ENCODE measurements at places on chromosomes 4 and X. TPM values are rescaled to one million over a fixed set of nuclear protein-coding genes. Genes with fewer than 3 reads are reported as not detected.

- peaks cover 29% of the 10 kb centered on the region for H3K4me1 ChIP-seq
- no peak overlapping the region for H3K4me3 ChIP-seq
- H3K27me3 ChIP-seq = no peaks in the 10 kb centered on the region
- H3K36me3 ChIP-seq = no peaks in the 10 kb centered on the region
These were observed 5.2 kb upstream of the IRF2 start for GRCh38 chr4:184479516-184479950.

- no peaks in the 10 kb centered on the region for H3K4me1 ChIP-seq
- no peak overlapping the region for H3K4me3 ChIP-seq
- DNase-seq = no peak
- no peak overlapping the region for H3K27ac ChIP-seq
These were observed 74.0 kb downstream of the GRIA2 start for GRCh38 chr4:157294575-157294974.

GRCh38 chr4:79015411-79015810, 76.2 kb upstream of the PAQR3 start:
- no peaks in the 10 kb centered on the region for H3K36me3 ChIP-seq
- no peak for DNase-seq
- H3K4me3 ChIP-seq = no peak overlapping the region
- H3K4me1 ChIP-seq = no peaks in the 10 kb centered on the region

DNA sequence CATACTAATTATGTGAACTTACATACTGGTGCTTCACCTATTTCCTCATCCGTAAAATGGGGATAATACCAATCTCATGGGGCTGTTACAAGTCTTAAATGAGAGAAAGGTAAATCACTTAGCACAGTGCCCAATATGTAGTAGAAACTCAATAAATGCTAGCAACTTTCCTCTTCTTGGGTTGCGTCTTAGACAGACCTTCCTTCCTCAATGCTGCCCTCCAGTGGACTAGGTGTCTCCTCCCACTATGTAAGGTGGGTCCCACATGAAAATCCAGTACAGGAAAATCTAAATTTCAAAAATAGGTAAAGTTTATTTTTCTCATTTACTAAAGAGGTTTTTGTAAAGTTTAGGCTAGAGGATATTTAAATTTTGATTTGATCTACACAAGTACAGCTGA, 20.6 kb downstream of the ZDHHC9 start:
- DNase-seq = peak; percentile 20
- H3K27me3 ChIP-seq = no peaks in the 10 kb centered on the region
- H3K27ac ChIP-seq = no peak overlapping the region
- H3K4me3 ChIP-seq = no peak overlapping the region
- no peaks in the 10 kb centered on the region for H3K36me3 ChIP-seq
- H3K4me1 ChIP-seq = no peaks in the 10 kb centered on the region

GRCh38 chr4:54513204-54513603, 144.6 kb upstream of the KIT start:
- no peak overlapping the region for H3K27ac ChIP-seq
- DNase-seq = peak; percentile 5
- no peaks in the 10 kb centered on the region for H3K36me3 ChIP-seq
- H3K4me1 ChIP-seq = peaks cover 11% of the 10 kb centered on the region
- no peak overlapping the region for H3K4me3 ChIP-seq
- H3K27me3 ChIP-seq = no peaks in the 10 kb centered on the region

GRCh38 chr4:88964450-88964849, 92.5 kb downstream of the FAM13A start:
- H3K27ac ChIP-seq = no peak overlapping the region
- H3K4me1 ChIP-seq = no peaks in the 10 kb centered on the region
- H3K27me3 ChIP-seq = no peaks in the 10 kb centered on the region

GRCh38 chrX:56462389-56462788, 101.0 kb upstream of the UBQLN2 start:
- H3K36me3 ChIP-seq = no peaks in the 10 kb centered on the region
- DNase-seq = no peak
- H3K4me1 ChIP-seq = no peaks in the 10 kb centered on the region
- no peak overlapping the region for H3K27ac ChIP-seq
- H3K27me3 ChIP-seq = no peaks in the 10 kb centered on the region

DNA sequence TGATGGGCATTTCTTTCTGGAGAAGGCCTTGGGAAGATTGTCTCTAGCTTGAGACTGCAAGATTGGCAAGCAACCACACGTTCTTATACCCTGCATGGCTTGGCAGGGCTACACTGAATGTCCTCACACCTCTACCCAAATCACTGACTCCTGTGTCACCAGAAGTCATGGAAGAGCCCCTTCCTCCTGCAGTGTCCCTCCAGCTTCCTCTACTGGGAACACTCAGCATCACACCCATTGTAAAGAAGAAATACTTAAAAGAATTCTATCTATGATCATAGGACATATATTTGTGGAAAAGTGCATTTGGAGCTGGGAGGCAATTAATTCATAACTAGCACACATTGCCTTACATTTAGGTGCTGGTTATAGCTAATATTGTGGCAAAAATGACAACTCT, 113.1 kb downstream of the CCSER1 start:
- no peaks in the 10 kb centered on the region for H3K36me3 ChIP-seq
- no peak for DNase-seq
- no peaks in the 10 kb centered on the region for H3K27me3 ChIP-seq
- no peak overlapping the region for H3K27ac ChIP-seq
- H3K4me1 ChIP-seq = peaks cover 5% of the 10 kb centered on the region

DNA sequence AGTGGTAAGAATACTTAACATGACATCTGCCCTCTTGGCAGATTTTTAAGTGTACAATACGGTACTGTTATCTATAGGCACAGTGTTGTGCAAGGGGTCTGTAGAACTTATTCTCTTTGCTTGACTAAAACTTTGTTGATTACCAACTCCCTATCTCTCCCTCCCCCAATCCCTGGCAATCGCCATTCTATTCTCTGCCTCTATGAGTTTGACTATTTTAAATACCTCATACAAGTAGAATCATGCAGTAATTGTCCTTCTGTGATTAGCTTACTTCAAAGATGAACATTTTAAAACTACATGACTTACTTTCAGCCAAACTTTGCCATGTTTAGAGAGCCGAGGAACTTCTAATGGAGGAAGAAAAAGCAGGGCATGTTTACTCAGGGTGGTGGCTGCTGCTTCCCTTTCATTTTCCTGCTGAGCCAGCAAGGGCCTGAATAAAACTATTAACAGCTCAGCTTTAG, 62.4 kb downstream of the APOO start:
- H3K4me1 ChIP-seq = peaks cover 25% of the 10 kb centered on the region
- H3K27ac ChIP-seq = no peak overlapping the region
- no peak for DNase-seq
- no peak overlapping the region for H3K4me3 ChIP-seq

GRCh38 chr4:16116493-16116990, 32.7 kb upstream of the PROM1 start:
- H3K27ac ChIP-seq = no peak overlapping the region
- peaks cover 23% of the 10 kb centered on the region for H3K4me1 ChIP-seq
- no peak overlapping the region for H3K4me3 ChIP-seq

GRCh38 chr4:37584493-37585060, 101.6 kb downstream of the RELL1 start:
- no peak overlapping the region for H3K4me3 ChIP-seq
- H3K4me1 ChIP-seq = no peaks in the 10 kb centered on the region
- DNase-seq = no peak
- no peaks in the 10 kb centered on the region for H3K36me3 ChIP-seq

DNA sequence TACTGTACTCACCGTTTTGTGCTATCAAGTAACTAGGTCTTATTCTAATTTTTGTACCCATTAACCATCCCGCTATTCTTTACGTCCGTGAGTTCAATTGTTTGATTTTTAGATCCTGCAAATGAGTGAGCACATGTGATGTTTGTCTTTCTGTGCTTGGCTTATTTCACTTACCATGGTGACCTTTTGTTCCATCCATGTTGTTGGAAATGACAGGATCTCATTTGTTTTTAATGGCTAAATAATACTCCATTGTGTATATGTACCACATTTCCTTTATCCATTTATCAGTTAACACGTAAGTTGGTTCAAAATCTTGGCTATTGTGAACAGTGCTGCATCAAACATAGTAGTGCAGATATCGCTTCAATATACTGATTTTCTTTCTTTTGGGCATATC, 48.3 kb downstream of the USP9X start:
- H3K36me3 ChIP-seq = no peaks in the 10 kb centered on the region
- H3K27ac ChIP-seq = no peak overlapping the region
- no peaks in the 10 kb centered on the region for H3K27me3 ChIP-seq
- DNase-seq = no peak
- H3K4me1 ChIP-seq = no peaks in the 10 kb centered on the region

DNA sequence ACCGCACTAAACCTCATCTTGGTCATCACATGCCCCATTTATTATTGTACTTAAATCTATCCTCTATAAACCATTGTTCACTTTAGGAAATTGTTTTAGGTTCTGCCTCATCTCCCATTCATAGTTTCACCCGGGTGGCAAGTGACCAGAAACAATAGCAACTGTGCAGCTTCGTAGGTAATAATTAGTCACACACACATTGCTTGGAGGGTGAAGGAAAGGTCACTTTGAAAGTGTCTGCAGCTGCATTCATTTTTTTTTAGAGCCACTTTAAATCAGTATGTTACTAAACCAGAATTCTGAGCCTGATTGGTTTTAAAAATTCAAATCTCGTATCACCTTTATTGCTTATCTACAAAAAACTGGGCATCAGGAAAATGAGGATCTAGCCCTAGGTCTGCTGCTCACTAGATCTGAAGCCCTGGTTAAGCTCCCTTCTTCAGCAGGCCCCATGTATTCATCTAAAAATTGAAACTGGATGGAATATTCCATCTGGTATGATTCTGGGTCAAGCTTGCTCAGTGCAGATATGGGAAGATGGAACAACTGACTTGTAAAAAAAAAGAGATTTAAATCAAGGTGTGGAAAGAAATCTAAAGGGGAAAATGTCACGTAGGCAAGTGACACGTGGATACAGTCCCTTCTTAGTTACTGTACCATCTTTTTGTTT, 62.4 kb downstream of the LIMCH1 start:
- H3K4me1 ChIP-seq = peaks cover 25% of the 10 kb centered on the region
- no peaks in the 10 kb centered on the region for H3K36me3 ChIP-seq
- DNase-seq = no peak
- H3K27ac ChIP-seq = peak overlapping the region; percentile 12
- no peak overlapping the region for H3K4me3 ChIP-seq

- H3K27me3 ChIP-seq = no peaks in the 10 kb centered on the region
- H3K27ac ChIP-seq = no peak overlapping the region
- no peak for DNase-seq
- H3K36me3 ChIP-seq = no peaks in the 10 kb centered on the region
These were observed 708.9 kb upstream of the HS3ST1 start for GRCh38 chr4:12137575-12137974.

DNA sequence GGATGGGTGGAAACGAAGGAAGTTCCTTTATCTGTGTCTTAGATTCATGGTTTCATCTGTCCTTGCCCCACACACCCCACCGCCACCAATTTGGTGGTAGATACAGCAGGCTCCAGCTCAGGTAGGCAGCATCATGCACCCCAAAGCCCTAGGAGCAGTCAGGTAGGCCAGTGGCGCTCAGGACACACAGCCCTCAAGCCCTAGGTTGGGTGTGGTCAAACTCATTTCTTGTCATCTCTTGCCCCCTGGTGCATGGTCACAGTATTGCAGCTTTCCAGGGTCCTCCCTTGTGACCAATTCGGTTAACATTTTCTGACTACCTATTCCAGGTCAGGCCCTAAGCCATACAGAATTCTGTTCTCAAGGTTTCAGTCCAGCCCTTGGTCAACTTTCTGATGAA, 14.5 kb upstream of the PRRG3 start:
- H3K4me3 ChIP-seq = no peak overlapping the region
- no peaks in the 10 kb centered on the region for H3K4me1 ChIP-seq
- H3K27ac ChIP-seq = no peak overlapping the region
- H3K27me3 ChIP-seq = no peaks in the 10 kb centered on the region
- H3K36me3 ChIP-seq = no peaks in the 10 kb centered on the region
- DNase-seq = no peak

GRCh38 chr4:26162101-26162500, 158.7 kb upstream of the RBPJ start:
- no peak overlapping the region for H3K4me3 ChIP-seq
- H3K4me1 ChIP-seq = no peaks in the 10 kb centered on the region
- H3K36me3 ChIP-seq = no peaks in the 10 kb centered on the region
- H3K27ac ChIP-seq = no peak overlapping the region
- no peaks in the 10 kb centered on the region for H3K27me3 ChIP-seq

DNA sequence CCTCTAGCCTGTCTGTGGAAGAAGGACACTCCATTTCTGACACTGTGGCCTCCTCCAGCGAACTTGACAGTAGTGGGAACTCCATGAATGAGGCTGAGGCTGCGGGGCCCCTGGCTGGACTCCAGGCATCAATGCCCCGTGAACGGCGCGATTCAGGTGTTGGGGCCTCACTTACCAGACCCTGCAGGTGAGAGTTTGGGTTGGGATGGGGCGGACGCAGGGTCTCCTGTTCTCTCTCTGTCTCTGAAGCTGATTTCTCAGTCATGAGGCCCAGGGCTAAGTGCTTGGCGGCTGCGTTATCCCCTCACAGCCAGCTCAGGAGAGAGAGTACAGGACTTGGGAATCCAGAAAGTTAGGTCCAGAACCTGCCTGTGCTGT, 71.0 kb downstream of the STARD8 start:
- no peak overlapping the region for H3K4me3 ChIP-seq
- DNase-seq = no peak
- H3K27me3 ChIP-seq = no peaks in the 10 kb centered on the region
- H3K36me3 ChIP-seq = no peaks in the 10 kb centered on the region
- no peak overlapping the region for H3K27ac ChIP-seq
- H3K4me1 ChIP-seq = no peaks in the 10 kb centered on the region

DNA sequence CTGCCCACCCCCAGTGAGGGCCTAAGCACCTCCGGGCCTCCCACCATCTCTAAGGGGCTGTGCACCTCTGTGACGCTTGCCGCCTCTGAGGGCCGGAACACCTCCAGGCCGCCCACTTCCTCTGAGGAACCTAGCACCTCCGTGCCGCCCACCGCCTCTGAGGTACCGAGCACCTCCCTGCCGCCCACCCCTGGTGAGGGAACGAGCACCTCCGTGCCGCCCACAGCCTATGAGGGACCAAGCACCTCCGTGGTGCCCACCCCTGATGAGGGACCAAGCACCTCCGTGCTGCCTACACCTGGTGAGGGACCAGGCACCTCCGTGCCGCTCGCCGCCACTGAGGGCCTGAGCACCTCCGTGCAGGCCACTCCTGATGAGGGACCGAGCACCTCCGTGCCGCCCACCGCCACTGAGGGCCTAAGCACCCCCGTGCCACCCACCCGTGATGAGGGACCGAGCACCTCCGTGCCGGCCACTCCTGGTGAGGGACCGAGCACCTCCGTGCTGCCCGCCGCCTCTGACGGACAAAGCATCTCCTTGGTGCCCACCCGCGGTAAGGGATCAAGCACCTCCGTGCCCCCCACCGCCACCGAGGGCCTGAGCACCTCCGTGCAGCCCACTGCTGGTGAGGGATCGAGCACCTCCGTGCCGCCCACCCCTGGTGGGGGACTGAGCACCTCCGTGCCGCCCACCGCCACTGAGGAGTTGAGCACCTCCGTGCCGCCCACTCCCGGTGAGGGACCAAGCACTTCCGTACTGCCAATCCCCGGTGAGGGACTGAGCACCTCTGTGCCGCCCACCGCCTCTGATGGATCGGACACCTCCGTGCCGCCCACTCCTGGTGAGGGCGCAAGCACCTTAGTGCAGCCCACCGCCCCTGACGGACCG, 977 bp downstream of the MAGEE1 start:
- H3K27ac ChIP-seq = no peak overlapping the region
- no peaks in the 10 kb centered on the region for H3K36me3 ChIP-seq
- DNase-seq = no peak
- H3K27me3 ChIP-seq = no peaks in the 10 kb centered on the region
- peak overlapping the region; percentile 50 for H3K4me3 ChIP-seq
- H3K4me1 ChIP-seq = peaks cover 5% of the 10 kb centered on the region

The AWAT2 gene
- total RNA-seq = not detected

The ITIH6 gene
- total RNA-seq = not detected

The TBC1D25 gene
- total RNA-seq = 14.7 TPM

The RPGR gene
- 4.8 TPM for total RNA-seq

The SPANXC gene
- total RNA-seq = not detected

The SYN1 gene
- 16.3 TPM for total RNA-seq

The GLRA3 gene
- total RNA-seq = not detected

The CAPN6 gene
- 0.11 TPM for total RNA-seq

The FAM149A gene
- 8.5 TPM for total RNA-seq

All from heart right ventricle (tissue), 16 donors.